Ascending aorta (tissue), 2 donors: ENCODE measurements at places on chromosomes 12 and 14.
A peak's percentile ranks its signal among the peaks of the same experiment; 100 is the strongest.

GRCh38 chr12:1920971-1921370, 2.5 kb upstream of the CACNA2D4 start:
- DNase-seq = peak; percentile 65

- no peak for DNase-seq
Observed at GRCh38 chr14:25411781-25412757, 362.1 kb upstream of the STXBP6 start.

DNA sequence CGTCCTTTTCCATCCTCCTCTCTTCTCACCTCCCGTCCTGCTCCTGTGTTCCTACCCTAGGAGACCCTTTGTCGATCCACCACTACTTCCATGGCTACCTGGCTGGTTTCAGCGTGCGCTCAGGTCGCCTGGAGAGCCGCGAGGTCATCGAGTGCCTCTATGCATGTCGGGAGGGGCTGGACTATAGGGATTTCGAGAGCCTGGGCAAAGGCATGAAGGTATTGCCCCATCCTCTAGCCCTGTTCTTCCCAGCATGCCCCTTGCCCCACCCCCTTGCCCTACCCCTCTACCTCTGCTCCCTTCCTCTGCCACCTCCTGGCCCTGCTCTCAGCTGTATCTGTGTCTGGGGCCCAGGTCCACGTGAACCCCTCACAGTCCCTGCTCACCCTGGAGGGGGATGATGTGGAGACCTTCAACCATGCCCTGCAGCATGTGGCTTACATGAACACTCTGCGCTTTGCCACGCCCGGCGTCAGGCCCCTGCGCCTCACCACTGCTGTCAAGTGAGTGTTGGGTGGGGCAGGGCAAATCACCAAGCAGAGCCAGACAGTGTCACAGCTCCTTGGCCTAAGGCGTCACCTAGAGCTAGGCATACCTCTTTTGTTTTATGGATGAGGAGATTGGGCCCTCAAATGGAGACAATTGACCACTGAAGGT, 12.8 kb downstream of the CLSTN3 start:
- DNase-seq = no peak

- DNase-seq = no peak
Observed at GRCh38 chr12:28876196-28876798, 272.8 kb upstream of the FAR2 start.

DNA sequence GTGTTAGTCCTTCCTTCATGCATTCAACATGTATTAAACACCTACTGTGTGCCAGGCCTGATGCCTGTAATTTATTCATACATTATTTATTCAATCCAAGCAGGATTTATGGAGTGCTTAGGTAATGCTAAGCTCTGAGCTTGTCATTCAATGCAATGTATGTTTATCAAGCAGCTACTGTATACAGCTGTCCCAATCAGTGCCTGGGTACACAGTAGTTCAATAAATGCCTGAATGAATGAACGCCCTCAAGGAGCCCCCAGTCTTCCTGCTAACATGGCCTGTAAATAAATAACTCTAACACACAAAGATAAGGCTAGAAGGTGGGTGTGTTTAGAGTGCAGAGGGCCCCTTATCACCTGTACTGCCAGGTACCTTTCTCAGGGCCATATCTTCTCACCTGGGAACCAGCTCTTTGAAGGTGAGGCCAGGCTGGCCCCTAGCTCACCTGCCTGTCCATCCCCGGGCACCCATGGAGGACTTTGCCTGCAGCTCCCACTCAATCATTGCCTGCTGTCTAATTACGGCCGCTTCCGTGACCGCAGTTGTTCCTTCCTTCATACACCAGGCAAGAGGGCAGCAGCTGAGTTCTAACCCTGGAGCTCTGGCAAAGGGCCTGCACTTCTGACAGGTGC, 20.0 kb upstream of the KDM2B start:
- DNase-seq = no peak

GRCh38 chr12:95130096-95130495, 56.7 kb upstream of the NR2C1 start:
- no peak for DNase-seq

DNA sequence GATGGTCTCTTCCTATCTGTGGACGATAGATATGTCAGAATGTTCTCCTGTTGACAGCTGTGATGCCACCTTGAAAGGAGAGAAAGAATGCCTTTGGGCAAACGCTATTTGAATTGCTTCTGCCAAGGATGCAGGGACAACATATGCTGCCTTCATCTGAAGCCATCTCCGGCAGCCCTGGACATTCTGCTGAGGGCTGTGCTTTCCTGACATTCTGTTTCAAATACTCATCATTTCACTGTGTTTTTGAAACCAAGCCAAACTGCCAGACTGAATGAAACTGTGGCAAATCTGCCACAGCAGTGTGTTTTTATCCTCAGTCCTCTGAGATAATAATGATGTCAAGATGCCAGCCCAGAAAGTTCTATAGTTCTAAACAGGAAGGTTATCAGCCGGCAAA, 85.8 kb upstream of the BCAT1 start:
- no peak for DNase-seq

- no peak for DNase-seq
Observed at GRCh38 chr12:78457938-78458337, 406.6 kb upstream of the SYT1 start.

DNA sequence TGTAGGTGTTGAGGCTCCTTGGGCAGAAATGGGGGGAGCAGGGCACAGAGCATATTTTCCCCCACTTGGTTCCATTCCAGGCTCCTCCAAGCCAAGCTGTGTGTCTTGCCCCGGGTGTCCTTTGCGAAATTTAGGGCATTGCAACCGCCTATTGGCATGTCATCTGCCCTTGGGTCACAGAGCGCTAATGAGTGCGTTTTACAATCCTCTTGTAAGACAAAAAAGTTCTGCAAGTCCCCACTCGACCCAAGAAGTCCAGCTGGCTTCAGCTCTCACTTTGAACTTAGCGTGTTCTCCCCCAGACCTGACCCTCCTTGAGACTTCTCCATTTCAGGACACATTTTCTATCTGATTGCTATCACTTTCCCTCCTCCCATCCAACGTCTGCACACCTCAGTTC, 6.1 kb upstream of the LRTM2 start:
- no peak for DNase-seq

DNA sequence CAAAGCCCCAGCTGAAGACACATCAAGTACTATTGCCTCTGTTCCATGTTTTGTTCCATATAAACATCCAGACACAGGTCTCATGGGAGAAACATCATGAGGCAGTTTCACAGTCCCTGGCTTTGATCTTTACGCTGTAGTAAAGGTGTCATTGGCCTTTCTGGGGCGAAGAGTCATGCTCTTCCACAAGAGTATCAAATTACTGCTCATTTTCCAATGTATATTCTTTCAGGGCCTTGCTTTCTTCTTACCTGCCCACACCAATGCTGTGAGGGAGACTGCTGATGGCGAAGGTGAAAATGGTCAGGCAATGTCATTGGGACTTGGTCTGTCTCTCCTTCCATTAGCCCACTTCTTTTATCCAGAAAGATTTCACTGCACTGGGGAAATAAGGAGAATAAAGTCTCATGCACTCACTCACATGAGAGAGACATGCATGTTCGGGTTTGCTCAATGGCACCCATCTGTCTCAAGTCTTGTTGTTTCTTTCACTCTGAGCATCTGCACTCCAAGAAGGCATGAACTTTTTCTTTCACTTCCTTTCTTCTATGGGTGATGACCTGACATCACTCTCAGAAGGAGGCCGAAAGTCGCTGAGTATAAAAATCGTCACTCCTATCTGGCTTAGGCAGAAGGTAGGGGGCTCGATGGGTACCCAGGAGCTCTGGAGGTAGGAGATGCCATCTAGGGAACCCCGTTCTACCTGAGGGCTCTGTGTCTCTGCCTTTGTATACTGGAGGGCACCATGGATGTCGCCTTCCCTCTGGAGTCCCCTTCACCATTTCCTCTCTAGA, 1.3 kb upstream of the JDP2 start:
- no peak for DNase-seq

- DNase-seq = no peak
Observed at GRCh38 chr14:93745603-93746273, 42.5 kb downstream of the PRIMA1 start.

DNA sequence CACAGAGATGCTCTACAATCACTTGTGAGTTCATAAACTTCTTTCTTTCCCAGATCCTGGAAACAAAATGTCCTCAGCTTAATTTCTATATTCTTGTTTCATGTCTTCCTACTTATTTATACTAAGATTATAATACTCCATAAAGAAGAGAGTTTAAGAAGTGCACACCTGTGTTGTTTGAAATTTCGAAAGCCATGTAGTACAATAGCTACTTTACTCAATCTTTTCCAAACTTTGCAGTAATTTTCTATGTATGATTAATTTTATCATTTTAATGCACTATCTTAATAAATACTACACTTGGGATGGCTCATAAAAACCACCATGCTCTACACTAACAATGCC, 300 bp upstream of the TTC5 start:
- DNase-seq = no peak

DNA sequence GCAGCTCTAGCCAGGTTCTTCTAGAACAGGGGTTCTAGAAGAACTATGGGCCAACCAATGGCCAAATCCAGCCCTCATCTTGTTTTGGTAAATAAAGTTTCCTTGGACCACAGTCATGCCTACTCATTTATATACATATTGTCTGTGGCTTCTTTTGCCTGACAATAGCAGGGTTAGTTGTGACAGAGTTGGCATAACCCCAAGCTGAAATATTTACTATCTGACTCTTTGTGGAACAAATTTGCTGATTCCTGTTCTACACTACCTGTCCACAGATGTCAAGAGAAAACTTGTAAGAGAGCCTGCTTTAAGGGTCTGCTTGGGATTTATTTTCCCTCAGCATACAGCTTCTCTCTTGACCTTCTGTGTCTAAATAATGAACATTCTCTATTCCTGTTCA, 289.0 kb downstream of the KSR2 start:
- no peak for DNase-seq

DNA sequence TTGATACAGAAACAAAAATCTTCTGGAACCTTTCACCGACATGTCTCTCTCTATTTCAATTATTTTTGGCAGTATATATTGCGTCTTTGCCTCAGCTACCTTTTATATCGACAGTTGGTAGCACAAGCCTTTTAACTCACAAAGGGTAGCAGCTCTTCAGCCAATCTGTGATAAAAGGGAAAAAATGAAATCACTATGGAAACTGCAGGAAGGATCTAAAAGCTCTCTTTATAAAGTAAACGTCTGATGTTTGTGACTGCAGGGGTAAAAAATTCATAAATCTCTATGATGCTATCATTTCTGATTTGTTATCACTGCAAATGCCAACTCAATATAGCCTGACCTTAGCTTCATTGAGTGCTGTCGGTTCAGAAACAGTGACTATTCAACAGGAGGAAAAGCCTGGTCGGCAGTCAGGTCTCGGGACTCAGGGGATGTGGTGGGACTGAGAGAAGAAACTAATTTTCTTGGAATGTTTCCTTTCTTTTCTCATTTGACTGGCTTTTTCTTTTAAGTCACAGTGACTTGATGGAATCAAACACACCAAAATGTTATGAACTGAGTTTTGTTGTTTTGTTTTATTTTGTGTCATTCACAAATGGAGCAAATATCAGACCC, 5.9 kb upstream of the RMST start:
- DNase-seq = no peak

- no peak for DNase-seq
Observed at GRCh38 chr14:92958373-92959188, 35.6 kb downstream of the CHGA start.

DNA sequence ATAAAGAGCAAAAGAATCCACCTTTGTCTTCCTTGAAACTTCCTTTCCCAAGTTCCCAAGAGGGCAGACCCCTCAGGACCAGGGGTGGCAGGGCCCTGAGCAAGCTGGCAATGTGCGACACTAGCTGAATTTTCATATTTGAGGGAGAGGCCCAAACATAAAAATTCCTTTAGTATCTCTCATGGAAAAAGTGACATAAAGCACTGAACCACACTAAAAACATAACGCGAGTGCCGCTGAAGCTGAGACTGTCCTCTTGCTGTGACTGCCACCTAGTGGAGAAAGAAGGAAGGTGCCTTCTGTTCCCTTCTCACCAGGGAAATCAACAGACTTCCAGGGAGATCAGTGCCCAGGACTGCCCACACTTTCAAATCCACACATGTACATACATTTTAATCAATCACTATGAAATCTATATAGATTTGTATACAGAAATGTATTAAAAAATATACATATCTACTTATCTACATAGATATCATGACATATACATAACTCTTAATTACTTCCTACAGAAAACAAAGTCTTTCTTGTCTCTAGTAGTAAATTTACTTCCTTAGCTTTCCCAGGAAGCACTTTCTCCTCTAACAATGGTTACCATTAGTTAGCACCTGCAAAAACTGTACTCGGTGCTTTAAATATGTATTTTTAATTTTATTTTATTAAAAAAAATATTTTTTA, 53.8 kb downstream of the SSH1 start:
- no peak for DNase-seq

DNA sequence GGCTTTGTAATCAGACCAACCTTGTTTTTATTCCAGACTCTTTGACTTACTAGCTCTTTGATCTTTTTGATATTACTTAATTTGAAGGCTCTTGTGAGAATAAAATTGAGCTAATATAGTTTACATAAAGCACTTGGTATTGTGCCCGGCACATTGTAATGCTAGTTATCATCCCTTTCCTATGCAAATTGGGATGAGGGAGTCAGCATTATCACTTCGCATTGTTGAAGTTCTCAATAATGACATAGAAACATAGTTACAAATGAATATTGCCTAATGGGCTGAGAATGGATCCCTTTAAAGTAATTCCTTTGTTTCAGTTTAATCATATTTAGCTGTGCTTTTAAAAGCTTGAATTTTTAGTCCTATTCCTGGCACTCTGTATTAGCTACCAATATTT, 36.6 kb downstream of the SUPT16H start:
- DNase-seq = no peak

DNA sequence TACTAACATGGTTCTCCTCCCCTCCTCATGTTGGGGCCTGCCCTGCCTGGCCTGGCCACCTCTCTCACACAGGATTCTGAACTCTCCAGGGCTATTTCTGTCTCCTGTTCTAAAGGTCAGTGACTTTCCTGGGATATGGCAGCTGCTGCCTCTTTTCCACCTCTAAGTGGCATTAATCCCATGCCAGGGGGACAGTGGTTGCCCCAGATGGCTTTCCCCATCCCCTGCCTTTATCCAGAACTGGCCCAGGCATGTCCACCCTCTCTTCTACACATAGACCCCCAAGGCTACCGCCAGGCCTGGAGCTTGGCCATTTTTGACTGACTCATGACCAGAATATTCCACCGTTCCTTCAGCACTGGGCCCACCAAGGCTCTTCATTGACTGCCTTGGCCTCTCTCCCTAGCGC, 90.4 kb downstream of the IRF2BPL start:
- no peak for DNase-seq

- DNase-seq = no peak
Observed at GRCh38 chr12:112868459-112869041, 38.2 kb upstream of the OAS1 start.

GRCh38 chr12:2322554-2323120, 269.9 kb downstream of the CACNA1C start:
- DNase-seq = no peak

DNA sequence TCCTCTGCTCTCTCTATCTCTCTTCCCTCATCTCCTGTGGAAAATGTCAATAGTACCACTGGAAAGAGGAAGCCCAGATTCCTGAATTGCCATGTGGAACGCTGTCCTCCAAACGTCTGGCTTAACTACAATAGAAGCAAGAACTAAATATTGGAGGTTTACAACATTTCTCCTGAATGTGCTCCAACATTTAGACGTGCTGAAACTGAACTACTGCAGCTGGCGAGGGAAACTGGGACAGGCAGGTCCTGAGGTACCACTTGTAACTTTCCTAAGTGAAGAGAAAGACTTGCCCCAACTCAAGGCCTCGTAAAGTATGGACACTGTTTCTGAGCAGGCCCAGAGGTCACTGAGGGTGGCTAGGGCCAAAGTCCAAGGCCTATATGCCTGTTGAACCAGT, 187.7 kb downstream of the NTF3 start:
- no peak for DNase-seq

GRCh38 chr12:94174576-94174975, 26.2 kb downstream of the PLXNC1 start:
- no peak for DNase-seq
